ENCODE measurements at places on chromosomes 3 and 15.
A peak's percentile ranks its signal among the peaks of the same experiment; 100 is the strongest.

DNA sequence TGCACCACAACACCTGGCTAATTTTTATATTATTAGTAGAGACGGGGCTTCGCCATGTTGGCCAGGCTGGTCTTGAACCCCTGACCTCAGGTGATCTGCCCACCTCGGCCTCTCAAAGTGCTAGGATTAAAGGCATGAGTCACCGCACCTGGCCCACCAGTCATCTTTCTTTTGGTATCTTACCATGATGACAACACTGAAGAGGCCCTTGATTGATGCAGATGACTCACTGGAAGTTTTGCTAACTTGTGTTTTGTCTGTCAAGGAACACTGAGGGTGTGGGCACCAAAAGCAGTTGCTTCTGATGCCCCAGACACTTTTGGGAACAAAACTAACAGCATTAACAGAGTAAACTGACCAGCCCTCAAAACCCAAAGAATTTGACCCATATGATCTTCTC, 88.3 kb downstream of the MYO5A start:
- H3K27ac ChIP-seq = no peak overlapping the region
- DNase-seq = no peak
- H3K27me3 ChIP-seq = no peaks in the 10 kb centered on the region
- peaks cover 1% of the 10 kb centered on the region for H3K36me3 ChIP-seq

DNA sequence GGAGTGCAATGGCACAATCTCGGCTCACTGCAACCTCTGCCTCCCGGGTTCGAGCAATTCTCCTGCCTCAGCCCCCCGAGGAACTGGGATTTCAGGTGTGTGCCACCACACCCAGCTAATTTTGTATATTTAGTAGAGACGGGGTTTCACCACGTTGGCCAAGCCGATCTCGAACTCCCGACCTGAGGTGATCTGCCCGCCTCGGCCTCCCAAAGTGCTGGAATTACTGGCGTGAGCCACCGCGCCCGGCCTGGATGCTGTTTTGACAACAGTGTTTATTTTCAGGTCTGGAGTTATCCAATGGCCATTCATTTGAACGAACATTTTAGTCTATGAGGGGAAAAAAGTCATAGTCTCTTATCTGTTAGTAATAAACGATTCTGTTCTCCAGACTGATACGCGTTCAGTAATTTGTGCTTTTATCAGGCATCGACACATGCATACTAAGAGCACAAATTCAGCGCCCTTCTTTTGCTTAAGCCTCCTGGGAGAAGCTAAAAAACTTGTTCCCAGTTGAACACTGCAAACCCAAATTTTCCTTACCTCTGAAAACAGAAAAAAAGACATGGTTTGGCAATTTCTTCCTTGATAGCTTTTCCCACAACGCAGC, 1.3 kb downstream of the B3GALNT1 start:
- H3K27ac ChIP-seq = no peak overlapping the region
- peaks cover 17% of the 10 kb centered on the region for H3K4me1 ChIP-seq
- peak overlapping the region; percentile 63 for H3K4me3 ChIP-seq
- DNase-seq = no peak

GRCh38 chr3:20890111-20890519, 704.1 kb upstream of the SGO1 start:
- no peaks in the 10 kb centered on the region for H3K4me1 ChIP-seq
- H3K36me3 ChIP-seq = no peaks in the 10 kb centered on the region
- no peak overlapping the region for H3K4me3 ChIP-seq
- no peaks in the 10 kb centered on the region for H3K27me3 ChIP-seq
- DNase-seq = no peak
- H3K27ac ChIP-seq = no peak overlapping the region

DNA sequence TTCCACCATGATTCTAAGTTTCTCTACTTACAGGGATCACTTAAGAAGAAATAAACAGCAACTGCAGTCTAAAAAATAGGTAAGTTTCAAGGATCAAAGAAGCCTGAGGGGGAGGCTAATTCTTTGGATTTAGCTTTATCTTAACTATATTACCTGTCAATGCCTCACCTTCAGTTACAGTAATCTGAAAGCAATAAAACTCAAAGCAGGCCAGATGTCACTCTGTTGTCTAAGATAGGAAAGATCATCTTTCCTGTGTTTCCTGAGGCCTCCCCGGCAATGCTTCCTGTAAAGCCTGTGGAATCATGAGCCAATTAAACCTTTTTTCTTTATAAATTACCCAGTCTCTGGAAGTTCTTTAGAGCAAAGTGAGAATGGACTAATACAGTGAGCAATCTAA, 60.2 kb downstream of the NPTN start:
- H3K4me1 ChIP-seq = peaks cover 2% of the 10 kb centered on the region
- no peak overlapping the region for H3K27ac ChIP-seq
- no peak overlapping the region for H3K4me3 ChIP-seq
- peaks cover 16% of the 10 kb centered on the region for H3K36me3 ChIP-seq
- H3K27me3 ChIP-seq = no peaks in the 10 kb centered on the region

DNA sequence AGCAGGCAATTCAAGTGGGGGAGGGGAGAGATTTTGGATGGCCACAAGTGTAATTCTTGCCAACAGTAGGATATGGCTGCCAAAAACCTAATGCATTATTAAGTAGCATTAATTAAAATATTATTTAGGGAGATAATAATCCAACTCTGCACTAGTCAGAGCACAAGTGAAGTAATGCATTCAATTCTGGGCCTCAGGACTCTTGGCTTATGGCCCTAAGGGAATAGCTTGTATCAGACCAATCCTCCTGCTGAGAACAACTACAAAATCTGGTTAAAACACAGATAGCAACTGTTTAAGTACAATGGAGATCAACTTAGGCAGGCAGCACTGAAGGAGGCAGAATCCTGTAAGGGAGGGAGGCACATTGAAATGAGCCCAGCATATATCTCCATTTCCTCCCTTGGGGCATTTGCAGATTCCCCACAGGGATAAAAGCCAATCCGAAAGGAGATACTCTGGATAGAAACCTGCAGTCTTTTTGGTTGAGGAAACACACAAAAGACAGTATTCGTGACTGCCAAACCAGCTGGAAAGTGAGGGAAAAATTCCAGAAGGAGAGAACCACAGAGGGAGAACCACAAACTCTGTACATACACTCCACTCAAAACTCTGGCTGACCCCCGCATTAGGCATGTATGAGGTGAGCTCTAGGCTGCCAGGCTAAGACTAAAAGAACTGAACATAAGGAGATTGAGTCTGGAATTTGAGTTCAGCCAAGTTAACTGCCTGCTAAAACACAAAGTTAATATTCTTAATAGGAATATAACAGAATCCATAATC, 57.4 kb downstream of the ETFA start:
- no peaks in the 10 kb centered on the region for H3K4me1 ChIP-seq
- H3K27me3 ChIP-seq = no peaks in the 10 kb centered on the region
- no peak for DNase-seq
- H3K36me3 ChIP-seq = peaks cover 15% of the 10 kb centered on the region
- H3K4me3 ChIP-seq = no peak overlapping the region
